ENCODE measurements at places on chromosomes 7 and 10. TPM values are rescaled to one million over a fixed set of nuclear protein-coding genes. Genes with fewer than 3 reads are reported as not detected.

- no peak for DNase-seq
Observed at GRCh38 chr10:50335397-50335796, 84.1 kb upstream of the ASAH2 start.

GRCh38 chr10:63206576-63206975 lies 73.4 kb downstream of the NRBF2 start:
- DNase-seq, result no peak

HECW1 gene
- polyA plus RNA-seq, result 6.7 TPM

DNA sequence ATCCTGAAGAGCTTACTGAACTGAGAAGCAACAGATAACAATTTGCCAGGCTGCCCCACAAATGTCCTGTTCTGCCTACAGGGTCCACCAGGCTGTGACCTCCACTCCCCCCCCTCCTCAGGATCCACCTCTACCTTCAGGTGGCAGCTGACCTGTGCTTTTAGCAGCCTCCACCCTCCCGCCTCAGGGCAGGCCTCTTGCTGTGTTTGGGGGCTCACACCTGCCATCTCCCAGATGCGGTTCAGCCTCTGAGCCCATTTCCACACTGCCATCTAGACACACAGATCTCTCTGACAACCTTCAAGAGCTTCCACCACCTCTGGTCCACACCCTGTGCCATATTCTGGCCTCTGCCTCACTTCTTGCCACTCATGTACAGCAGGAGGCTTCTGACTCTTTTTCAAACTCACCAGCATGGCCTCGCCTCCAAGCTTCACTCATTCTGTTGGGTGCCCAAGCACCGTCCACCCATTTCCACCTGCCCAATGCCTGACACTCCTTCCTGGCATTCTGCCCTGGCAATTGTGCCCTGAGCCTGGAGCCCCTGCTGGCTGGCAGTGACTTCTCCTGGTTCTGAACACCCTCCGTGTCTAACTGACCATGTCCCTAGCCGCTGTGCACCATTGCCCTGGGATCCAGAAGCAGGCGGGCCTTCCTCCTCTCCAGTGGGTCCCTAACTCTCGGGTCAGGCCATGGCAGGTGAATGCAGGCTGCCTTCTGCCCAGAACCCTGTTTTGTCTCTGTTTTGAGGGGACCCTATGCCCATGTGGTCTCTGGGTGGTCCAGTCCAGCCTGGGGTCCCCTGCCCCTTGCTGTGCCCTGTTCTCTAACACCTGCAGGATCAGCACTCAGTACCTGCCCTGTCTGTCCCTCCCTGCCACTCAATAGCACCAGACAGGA lies 18.5 kb downstream of the TMEM72 start:
- DNase-seq, result no peak

TUBAL3 gene
- polyA plus RNA-seq, result 0.17 TPM

DNA sequence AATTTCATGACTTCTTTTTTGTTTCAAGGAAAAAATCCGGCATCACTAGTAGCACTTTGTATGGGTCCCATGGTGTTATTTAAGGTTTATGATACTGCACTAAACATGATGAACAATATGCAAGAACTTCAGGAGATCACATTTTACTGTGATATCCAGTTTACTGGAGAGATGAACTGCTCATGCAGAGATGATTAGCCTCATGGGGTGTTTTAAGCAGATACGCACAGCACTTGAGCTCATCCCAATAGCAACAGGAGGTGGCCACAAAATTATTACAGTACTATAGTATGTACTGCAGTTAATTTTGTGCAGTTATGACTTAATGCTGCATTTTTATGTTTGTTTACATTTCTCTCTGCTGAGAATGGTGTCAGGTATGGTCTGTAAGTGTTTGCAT lies 303.7 kb upstream of the PCDH15 start:
- no peak for DNase-seq

SOSTDC1 gene
- 45.8 TPM for polyA plus RNA-seq

DNA sequence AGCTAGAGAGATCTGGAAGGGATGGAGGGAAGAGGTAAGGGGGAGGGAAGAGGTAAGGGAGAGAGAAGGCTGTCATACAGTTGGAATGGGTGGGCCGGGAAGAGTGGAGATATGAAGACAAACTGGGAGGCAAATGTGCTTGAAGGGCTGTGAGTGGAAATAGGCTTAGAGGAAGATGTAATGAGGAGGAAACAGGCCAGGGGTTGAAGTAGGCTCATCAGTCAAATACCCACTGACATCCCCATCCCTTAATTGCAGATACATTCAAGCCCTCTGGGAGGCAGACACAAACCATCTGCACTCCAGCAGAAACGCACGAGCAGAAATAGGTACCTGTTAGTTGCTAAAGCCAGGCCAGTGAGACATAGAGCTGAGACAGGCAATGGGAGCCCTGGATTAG lies 2.1 kb downstream of the SYNPO2L start:
- no peak for DNase-seq

GRCh38 chr7:155807065-155807671 lies 5.1 kb downstream of the SHH start:
- DNase-seq, result no peak

DNA sequence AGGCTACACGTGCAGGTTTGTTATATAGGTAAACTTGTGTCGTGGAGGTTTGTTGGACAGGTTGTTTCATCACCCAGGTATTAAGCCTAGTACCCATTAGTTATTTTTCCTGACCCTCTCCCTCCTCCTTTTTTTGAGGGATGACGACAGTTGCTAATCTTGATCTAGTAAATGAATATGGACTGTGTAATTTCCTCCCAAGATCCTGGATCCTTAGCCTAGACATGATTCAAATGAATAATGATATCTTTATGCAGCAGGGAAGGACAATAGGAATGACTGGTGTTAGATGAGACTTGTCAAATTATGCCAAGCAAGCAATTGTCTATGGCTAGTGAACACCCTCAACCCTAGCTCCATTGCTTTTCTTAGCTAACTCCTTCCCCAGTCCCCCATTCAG lies 156.2 kb downstream of the PLPP4 start:
- no peak for DNase-seq

DNA sequence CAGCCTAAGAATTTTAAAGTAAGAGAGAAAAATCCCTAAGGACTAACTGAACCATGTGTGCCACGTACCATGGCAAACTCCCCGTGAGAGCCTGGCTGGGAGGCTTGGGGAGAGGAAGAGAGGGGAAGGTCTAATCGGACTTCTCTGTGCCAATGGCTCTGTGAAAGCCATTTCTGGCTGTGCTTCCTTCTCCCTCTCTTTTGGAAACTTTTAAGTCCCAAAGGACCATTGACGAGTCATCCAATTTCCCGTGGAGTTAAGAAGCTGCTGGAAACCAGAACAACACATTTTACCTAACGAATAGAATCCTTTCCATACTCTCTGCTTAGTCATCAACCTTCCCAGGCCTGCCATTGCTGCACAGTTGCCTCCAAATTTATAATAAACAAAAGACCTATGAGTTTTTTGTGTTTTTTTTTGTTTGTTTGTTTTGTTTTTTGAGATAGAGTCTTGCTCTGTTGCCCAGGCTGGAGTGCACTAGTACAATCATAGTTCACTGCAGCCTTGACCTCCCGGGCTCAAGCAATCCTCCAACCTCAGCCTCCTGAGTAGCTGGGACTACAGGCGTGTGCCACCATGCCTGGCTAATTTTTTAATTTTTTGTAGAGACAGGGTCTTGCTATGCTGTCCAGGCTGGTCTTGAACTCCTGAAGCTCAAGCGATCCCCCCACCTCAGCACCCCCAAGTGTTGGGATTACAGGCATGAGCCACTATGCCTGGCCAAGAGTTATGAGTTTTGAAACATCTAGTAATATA lies 13.2 kb downstream of the LAMB1 start:
- DNase-seq, result no peak

DNA sequence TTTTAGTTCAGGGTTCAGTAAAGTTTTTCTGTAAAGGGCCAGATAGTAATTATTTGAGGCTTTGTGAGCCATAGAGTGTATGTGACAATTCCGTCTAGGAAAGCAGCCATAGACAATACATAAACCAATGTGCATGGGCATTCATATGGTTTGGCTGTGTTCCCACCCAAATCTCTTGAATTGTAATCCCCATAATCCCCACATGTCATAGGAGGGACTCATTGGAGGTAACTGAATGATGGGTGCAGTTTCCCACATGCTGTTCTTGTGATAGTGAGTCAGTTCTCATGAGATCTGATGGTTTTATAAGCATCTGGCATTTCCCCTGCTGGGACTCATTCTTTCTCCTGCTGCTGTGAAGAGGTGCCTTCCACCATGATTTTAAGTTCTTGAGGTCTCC lies 29.9 kb downstream of the SEC61G start:
- DNase-seq, result no peak

PARD3 gene
- polyA plus RNA-seq, result 88.7 TPM

DNA sequence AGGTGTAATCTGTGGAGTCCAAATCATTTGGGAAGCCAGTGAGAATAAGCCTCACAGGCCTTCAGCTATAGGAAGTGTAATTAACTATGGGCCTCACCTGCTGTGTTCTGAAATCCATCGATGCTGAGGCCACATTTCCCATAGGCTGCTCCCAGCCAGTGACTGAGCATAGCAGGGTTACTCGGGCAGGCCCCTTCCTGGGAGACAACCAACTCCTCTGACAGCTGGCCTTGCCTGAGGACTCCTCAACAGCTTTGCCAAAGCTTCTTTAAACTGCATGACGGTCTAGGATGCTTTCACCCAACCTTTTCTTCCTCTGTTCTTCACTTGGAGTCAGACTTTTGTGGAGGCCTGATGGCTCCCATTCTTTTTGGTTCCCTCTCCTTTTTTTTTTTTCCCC lies 63.8 kb upstream of the SMNDC1 start:
- DNase-seq, result no peak

ZP3 gene
- polyA plus RNA-seq, result 4.9 TPM

FMC1 gene
- 27.2 TPM for polyA plus RNA-seq

- DNase-seq, result no peak
Observed at GRCh38 chr10:27088119-27089044, 11.9 kb downstream of the ANKRD26 start.

DNA sequence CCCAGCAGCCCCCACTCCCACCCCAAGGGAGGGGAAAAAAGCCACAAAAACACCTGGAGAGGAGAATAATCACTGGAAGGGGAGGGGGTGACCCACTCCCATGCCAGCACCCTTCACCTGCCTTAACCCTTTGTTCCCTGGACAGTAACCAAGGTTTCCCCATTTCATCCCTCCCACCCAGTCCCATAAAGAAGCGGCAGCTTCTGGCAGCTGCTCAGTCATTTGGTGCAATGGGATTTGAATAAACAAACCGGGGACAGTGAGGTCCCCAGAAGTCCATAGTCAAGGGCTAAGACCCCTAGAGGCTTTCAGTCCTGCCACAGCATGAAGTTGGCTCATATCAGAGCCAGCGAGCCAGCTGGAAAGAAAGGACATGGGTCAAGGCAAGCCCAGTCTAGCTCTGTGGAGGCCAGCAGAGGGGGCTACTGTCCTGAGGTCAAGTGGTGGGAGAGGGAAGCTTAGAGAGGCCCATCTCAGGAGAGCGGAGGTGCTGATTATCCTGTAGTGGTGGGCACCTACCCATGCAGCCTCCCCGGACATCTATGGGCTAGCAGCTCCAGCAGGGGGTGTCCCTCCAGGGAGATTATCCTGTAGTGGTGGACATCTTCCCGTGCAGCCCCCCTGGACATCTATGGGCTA lies 58.9 kb upstream of the LBX1 start:
- DNase-seq, result no peak

DNA sequence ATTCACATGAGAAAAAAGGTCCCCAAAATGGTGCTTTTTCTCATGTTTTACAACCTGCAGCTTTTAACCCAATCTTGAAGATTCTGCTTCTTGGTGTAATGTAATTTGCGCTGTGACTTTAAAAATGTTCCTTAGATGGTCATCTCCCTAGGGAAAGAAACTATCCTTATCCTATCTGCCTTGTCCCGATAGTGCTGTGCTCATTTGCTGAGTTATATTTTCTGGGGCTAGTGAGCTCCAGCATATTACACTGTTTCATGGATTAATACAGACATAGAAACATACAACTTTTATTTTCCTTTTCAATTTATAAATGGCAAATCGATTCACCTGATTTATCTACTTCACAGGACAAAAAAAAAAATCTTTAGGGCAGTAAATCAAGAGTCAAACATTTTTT lies 2.8 kb downstream of the WAPL start:
- no peak for DNase-seq

DNA sequence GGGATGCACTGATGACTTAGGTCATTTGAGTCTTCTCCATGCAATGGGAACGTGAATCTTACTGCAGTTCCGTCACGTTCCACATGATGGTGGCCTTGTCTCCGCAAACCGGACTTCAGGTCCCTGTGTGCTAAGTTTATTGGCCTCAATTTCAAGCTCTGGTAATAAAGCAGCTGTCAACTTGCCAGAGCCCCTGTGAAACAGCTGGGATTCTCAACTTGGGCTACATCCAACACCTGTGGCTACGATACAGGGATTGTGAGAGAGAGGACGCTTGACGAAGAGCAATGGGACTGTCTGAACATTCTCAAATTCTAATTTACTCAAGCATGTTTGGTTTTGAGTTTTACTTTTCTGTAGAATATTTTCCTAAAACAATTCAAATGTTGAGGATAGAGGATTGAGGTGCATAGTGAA lies 174.2 kb downstream of the PTN start:
- DNase-seq, result peak; percentile 78

DYDC2 gene
- polyA plus RNA-seq, result 2.5 TPM

DNA sequence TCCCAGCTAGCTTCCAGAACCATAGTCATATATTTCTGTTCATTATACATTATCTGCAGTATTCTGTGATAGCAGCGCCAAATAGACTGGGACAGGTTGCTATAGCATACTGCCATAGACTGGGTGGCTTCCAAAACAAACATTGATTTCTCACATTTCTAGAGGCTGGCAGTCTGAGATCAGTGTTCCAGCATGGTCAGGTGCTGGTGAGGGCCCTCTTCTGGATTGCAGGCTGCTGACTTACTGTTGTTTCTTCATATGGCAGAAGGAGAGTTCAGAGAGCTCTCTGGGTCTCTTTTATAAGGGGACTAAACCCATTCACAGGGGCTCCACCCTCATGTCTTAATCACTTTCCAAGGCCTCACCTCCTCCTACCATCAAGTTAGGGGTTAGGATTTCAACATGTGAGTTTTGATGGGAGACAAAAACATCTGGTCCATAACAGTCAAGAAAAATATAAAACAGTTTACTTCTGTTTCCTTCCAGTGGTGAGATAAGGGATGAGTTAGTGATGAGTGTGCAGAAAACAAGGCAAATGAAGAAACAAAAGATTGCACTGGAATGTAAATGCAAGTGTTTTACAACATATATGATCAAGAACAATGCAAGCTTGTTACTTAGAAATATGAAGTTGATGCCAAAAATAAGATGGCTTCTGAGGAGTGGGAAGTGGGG lies 399.0 kb upstream of the C7orf33 start:
- no peak for DNase-seq

DNA sequence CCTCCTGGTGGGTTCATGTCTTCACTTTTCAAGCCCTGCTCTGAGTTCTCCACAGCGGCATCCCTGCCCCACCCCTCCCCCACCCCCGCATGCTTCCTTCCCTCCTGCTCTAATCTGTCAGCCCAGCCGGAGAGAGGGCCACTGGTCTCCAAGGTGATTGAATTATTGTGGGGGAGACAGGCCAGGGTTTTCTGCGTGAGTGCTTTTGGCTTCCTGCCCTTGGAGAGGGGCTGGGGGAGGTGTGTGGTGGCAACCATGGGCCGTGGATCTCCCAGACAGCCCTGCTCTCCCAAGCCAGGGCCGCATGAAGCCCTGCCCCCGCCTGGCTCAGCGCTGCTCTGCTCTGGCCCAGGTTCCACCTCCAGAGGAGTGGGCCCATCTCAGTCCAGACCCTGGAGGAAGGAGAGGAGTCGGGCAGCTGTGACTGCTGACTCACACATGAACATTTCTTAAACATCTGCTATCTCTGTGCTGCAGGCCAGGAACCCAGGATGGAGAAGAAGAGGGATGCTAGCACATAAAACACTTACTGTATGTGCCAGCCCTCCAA lies 109.9 kb downstream of the ZMIZ1 start:
- peak; percentile 80 for DNase-seq

PGAM2 gene
- 1.7 TPM for polyA plus RNA-seq

All from renal cortex interstitium (tissue), 15 donors.